GM19239 (cell line): ENCODE measurements at places on chromosomes 3 and 15.

DNA sequence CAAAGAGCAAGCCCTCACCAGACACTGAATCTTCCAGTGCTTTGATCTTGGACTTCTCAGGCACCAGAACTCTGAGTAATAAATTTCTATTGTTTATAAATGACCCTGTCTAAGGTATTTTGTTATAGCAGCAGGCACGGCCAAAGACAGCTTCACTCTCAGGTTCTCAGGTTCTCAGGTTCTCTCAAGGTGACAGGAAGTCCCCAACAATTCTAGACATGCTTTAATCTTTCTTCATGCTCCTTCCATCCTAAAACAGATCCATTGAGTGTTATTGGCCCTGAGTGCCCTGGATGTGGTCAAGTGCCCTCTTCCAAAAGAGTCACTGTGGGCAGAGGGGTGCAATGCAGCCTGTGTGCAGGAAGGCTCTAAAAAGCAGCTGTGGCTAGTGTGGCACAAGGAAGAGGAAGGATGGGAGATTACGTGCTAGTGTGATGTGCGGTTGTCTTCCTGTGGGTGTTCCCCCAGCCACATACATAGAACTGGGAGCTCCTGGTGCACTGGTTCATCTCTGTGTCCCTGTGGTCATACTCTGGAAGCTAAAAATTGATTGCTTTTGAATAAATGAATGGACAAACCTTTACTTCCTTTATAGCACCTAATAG lies 11.0 kb upstream of the RAB7A start:
- no peak for DNase-seq

DNA sequence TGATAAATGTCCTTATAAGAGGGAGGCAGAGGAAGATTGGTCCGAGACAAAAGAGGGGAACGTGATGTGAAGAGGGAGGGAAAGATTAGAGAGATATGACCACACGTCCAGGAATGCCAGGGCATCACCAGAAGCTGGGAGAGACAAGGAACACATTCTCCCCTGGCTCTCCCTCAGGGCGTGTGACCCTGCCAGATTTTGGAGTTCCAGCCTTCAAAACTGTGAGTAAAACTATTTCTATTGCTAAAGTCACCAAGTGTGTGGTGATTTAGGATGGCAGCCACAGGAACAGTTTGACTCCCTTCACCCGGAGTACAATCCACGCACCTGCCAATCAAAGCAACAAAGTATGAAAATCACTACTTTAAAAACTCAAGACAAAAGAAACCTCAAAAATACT lies 32.1 kb upstream of the TJP1 start:
- no peak for DNase-seq

DNA sequence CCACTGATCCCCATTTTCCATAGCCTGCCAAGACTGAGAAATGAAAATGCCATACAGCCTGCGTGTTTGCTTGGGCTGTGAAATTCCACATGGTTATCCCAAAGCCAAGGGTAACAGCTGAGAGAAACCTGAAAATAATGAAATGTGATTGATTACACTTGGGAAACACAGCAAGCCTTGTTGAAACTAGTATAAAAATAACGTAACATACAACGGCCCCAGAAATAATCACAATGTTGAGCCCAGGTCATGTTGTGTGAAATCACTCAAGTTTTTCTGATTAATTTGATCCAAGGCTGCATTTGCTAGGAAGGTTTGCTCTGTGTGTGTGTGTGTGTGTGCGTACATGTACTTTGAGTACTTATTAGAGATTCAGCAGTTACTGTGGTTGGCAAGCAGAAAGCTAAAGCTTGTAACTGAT lies 269.0 kb downstream of the OXSM start:
- no peak for DNase-seq

- peak; percentile 89 for DNase-seq
These were observed at the start of gene TRNT1 for GRCh38 chr3:3126477-3127431. Gene TRNT1 (plus strand): TSS chr3:3126940. CDS start chr3:3129041, 2,101 bp downstream.

DNA sequence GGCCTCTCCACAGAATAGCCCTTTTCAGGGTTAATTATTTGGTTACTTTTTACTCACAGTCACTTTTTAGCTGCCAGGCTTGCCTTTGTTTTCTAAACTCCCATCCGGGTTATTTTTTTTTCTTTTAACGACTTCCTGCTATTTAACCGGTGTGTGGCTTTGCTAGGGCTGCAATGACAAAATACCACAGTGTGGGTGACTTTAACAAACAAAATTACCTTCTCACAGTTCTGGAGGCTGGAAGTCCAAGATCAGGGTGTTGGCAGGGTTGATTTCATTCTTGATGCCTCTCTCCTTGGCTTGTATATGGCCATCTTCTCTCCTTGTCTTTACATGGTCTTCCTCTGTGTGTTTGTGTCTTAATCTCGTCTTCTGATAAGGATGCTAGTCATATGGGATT lies 91.5 kb downstream of the IL1RAP start:
- no peak for DNase-seq

- DNase-seq, result no peak
These were observed 35.7 kb downstream of the CHSY1 start for GRCh38 chr15:101216100-101216499.

DNA sequence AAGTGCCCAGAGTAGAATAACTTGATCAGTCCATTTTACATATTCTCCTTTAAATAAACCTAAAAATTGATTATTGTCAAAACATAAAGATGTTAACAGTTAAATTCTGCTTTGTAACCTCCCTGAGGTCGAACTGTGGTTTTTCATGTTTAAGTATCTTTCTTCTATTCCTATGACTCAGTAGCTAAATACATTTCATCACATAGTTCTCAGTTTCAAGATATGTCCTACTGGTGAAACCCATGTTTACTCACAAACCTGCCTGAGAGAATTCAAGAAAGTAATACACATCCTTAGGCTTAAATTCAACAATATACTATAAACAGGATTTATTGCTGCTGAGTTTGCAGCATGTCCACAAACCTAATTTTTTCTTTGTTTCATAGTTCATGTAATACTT lies 692.9 kb downstream of the ZPLD1 start:
- DNase-seq, result no peak

DNA sequence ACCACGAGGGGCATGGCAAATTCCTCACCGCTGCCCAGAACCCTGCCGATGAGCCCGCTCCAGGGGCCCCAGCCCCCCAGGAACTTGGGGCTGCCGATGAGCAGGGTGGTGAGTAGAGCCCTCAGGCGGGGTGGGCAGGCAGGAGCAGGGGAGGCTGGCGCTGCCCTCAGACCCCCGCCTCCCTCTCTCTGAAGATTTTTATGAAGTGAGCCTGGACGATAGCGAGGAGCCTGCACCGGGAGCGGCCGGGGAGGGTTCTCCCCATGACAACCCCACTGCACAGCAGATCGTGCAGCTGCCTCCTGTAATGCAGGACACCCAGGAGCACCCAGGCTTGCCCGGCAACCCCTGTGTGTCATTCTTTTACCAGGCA lies 56.7 kb upstream of the UBE2Q2 start:
- no peak for DNase-seq

GRCh38 chr3:46299608-46300460 lies 54.1 kb upstream of the CCR2 start:
- no peak for DNase-seq

DNA sequence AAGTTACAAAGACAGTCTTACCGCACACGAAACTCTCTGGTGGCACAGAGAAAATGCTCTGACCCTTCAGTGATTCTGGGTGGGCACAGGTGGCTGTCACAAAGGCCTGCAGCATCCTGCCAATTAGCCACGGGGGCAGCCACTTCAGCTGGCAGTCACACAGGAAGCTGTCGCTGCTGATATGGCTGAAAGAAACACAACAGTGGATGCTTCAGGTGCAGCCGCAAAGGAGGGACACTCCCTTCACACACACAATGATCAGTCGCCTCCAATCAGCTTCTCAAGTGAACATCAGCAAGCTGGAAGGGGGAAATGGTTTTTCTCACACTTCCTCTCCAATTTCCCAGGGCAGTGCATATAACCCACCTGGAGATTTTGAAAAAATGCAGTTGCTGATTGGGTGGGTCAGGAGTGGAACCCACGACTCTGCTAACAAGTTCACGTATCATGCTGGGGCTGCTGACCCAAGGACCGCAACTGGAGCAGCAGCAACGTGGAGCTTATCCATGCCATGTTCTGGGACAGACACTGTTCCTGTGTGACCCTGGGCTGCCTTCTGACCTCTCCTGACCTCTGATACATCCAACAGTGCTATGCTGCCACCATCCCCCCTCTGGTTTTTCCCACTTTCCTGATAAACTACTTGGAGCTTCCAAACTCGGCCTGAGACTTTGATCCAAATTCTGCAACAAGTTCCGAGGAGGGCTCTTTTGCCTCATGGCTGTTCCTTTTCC lies 106.6 kb downstream of the LRIG1 start:
- DNase-seq, result peak; percentile 66

GRCh38 chr15:68337826-68338225 lies 60.3 kb downstream of the FEM1B start:
- no peak for DNase-seq

DNA sequence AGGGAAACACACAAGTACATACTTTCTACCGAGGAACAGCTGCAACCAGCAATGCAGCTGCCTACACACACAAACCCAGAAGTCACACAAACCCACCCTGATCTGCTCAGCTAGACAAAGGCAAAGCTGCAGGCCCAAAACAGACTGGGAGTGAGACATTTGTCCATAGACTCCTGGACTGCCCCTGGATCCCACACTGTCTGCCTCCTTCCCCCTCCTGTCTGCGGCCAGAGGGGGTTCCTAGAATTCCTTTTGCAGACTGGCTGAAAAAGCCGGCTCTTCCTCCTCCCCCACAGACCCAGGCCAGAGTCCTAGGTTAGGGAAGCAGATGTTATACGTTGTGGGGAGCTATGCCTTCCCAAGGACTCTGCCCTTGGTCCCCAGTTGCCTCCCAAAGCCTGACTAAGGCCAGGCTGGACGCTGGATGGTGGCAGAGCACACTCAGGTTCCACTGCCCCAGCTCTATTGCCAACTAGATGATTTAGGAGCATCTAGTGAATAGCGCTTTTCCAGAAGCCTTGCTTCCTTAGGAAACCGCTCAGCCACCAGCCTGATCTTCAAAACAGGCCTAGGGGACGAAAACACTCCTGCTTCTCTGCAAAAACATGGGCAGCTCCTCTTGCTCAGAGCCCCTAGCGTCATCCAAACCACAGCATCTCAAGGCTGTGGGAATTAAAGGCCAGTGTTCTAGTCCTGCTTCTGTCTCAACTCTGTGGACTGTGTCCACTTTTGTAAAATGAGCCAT lies 37.4 kb upstream of the CILP start:
- DNase-seq, result no peak

DNA sequence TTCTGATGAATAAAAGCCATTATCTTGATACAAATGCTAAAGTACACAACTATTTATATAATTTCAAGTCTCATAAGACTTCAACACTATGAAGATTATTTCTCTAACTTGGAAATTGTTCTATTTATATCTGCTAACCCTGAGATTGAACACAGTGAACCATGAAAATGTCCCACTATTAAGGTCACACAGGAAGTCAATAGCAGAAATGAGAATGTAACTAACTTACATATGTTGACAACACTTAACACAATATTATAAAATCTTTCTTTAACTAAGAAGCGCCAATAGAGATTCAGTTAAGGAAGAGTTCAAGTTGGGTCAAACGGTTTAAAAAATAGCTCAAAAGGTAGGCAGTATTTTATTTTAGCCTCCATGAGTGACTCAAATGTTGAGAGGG lies 551.8 kb upstream of the CBLB start:
- DNase-seq, result no peak
